ENCODE measurements at places on chromosomes 2 and 18.

DNA sequence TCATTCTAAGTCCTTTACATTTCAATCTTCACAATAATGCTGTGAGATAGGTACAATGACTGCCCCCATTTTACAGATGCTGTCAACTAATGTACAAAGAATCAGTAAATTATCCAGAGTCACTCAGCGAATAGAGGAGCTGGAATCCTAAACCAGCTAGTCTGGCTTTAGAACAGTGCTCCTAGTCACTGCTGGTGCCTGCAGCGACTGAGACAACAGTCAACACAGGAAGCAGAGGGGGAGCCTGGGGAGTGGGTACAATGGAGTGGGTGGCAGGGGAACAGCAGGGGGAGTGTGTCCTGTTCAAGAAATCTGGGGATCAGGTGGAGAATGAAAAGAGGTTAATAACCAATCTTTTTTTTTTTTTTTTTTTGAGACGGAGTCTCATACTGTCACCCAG is 37.3 kb downstream of the CCDC93 start:
- DNase-seq: no peak

- no peak for DNase-seq
Observed at GRCh38 chr2:219426068-219426443, 7.9 kb downstream of the DES start.

DNA sequence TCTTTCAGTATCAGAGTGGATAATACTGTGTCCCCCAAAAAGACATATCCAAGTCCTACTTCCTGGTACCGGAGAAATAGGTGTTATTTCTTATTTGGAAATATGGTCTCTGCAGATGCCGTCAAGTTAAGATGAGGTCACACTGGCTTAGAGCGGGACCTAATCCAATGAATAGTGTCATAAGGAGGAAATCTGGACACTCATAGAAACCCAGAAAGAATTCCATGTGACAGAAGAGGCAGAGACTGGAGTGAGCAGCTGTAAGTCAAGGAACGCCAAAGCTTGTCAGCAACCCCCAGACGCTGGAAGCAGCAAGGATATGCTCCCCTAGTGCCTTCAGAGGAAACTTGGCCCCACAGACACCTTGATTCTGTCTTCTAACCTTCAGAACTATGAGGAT is 69.8 kb downstream of the CCBE1 start:
- DNase-seq: no peak

- DNase-seq: no peak
Observed at GRCh38 chr2:70745276-70745825, 22.6 kb downstream of the ADD2 start.

- DNase-seq: no peak
Observed at GRCh38 chr2:29583104-29583503, 338.3 kb downstream of the ALK start.

DNA sequence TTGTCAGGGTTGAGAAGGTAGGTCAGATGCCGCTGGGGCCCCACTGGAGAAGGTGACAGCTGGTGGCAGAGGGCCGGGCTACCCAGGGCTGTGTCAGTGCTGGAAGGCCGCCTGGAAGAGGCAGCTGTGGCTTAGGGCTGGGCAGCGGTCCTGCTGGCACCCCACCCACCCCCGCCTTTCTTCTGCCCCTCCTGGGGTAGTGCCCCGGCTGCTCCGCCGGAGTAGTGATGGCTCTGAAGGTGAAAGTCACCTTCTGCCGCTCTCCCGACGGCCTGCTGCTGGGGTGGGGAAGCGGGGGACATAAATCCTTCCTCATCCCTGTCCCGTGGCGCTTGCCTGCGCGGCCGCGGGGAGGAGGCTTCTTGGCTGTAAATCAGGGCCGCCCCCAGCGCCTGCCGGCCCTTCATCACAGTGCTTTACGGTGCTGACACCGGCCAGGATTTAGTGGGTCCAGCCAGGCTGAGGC is 332.2 kb downstream of the DYSF start:
- DNase-seq: no peak
